GM03348 (cell line): ENCODE measurements at places on chromosomes 16 and 17.

GRCh38 chr16:75996491-75996890 lies 270.2 kb upstream of the CPHXL start:
- DNase-seq: no peak

DNA sequence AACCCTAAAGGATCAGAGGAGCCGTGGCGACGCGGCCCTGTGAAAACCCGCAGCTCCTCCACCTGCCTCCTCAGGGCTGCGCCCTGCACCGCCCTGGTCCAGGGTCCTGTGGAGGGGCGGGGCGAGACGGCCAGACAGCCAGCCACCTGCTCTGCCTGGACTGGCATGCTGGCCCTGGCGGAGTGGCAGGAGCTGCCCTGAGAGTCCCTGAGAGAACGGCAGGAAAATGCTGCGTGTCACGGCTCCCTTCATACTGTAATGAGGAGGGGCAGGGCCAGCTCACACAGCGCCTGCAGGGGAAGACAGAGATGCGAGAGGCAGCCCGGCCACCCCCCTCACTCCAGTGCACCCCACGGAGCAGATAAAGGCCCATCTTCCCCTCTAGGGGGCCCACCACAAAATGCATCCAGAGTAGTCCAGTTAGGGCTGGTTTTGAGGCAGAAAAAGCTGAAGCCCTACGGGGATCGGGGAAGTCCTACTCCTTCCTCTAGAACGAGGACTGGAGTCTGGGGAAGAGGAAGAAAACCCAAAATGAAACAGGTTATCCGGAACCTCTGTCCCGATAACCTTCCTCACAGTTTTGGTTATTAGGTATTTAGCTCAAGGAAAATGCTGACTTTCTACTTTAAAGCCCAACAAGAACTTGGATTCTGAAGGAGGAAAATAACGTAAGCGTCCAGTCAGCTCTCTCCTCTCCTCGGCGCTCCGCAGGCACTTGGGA lies 97.6 kb upstream of the DNAH17 start:
- DNase-seq: no peak

- no peak for DNase-seq
These were observed 706 bp downstream of the SHISA6 start for GRCh38 chr17:11241611-11242226.

GRCh38 chr17:79315358-79316105 lies 240.9 kb downstream of the ENGASE start:
- no peak for DNase-seq

- DNase-seq: no peak
These were observed 14.7 kb upstream of the CTCF start for GRCh38 chr16:67547423-67548264.

GRCh38 chr16:19294156-19294649 lies 8.7 kb downstream of the CLEC19A start:
- DNase-seq: no peak

- DNase-seq: no peak
These were observed 638.2 kb upstream of the SOX9 start for GRCh38 chr17:71482625-71483024.

DNA sequence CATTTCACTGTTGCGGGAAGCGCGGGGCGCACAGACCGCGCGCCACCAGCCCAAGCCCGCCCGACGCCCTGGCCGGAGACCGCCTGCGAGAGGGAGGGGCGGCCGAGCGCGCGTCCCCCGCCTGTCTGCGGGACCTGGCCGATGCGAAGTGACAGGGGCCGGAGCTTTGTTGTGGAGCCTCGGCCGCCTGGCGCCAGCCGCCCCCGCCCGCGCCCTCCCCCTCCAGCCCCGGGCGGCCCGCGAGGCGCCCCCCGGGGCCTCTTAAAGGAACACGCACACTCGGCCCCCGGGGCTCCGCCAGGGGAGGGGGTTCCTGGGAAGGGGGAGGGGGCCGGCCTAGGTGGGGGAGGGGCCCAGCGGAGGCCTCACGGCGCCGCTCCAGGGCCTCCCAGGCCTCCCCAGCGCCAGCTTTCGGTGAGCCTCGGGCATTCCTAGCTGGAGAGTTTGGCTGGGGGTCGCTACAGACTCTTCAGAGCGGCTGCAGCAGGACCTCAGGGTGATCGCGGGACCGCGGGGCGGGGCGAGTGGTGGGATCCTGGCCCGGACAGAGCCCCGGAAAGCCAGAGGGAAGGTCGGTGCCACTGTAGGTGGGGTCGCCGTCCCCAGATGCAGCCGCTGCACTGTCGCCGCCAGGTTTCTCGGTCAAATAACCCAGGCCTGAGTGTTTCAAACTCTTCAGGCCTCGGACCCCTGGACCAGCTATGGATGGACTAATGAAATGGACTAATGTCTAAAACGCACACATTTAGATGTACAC lies 2.4 kb upstream of the TBX2 start:
- DNase-seq: no peak

DNA sequence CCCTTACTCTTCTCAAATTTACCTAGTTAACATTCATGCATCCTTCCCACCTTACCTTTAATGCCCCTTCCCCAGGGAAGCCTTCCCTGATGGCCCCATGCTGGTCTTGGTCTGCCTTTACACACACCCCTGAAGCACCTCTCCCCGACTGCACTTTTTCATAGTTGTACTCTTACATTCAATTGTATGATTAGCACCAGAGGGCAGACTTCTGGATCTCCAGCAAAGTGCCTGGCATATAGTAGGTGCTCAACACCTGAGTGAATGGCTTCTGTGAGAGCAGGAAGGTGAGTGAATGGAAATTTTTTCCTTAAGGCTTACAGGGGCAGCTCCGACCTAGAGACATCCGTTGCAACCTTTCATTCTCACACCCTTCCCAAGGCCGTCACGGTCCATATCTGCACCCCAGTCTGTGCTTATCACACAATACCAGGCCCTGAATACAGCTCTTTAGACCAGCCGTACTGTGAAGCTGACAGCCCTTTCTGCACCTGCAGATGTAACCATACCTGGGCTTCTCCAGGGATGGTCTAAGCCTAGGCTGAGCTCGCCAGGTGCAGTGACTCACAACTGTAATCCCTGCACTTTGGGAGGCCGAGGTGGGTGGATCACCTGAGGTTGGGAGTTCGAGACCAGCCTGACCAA lies 4.4 kb downstream of the PGAP3 start:
- no peak for DNase-seq

- no peak for DNase-seq
These were observed 3.7 kb downstream of the ZG16B start for GRCh38 chr16:2833776-2834175.

- peak; percentile 51 for DNase-seq
These were observed 23.7 kb downstream of the HELZ start for GRCh38 chr17:67221062-67221998.

- DNase-seq: peak; percentile 65
These were observed 43.7 kb upstream of the TNRC6A start for GRCh38 chr16:24685539-24686432.

DNA sequence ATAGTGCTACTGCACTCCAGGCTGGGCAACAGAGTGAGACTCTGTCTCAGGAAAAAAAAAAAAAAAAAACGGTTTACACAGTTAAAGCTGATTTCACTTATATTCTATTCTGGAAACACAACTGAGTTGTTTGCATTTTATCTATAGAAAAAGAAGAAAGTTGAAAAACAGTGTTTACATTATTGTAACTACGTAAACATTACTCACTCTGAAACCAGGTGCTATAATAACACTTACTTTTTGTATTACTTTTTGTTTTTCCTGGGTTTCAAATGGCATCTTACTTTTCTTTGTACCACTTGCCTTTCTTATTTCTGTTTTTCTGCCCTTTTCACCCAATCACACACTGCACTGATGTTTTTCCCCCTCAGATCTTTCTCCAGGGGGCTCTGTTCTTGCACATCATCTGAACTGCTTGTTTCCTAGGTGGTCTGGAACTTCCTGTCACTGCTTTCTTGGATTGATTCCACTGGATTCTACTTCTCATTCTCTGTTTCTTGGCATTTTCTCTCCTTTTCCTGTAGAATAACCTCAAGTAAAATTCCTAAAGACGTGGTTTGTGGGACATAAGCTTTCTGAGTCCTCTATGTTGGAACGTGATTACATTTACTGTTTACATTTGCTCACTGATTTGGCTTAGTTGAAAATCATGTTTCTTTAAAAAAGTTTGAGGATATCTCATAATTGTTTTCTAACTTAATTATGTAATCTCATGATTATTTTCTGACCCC lies 142.1 kb downstream of the HS3ST3B1 start:
- no peak for DNase-seq

GRCh38 chr17:53227514-53227913 lies 595.2 kb upstream of the KIF2B start:
- no peak for DNase-seq

DNA sequence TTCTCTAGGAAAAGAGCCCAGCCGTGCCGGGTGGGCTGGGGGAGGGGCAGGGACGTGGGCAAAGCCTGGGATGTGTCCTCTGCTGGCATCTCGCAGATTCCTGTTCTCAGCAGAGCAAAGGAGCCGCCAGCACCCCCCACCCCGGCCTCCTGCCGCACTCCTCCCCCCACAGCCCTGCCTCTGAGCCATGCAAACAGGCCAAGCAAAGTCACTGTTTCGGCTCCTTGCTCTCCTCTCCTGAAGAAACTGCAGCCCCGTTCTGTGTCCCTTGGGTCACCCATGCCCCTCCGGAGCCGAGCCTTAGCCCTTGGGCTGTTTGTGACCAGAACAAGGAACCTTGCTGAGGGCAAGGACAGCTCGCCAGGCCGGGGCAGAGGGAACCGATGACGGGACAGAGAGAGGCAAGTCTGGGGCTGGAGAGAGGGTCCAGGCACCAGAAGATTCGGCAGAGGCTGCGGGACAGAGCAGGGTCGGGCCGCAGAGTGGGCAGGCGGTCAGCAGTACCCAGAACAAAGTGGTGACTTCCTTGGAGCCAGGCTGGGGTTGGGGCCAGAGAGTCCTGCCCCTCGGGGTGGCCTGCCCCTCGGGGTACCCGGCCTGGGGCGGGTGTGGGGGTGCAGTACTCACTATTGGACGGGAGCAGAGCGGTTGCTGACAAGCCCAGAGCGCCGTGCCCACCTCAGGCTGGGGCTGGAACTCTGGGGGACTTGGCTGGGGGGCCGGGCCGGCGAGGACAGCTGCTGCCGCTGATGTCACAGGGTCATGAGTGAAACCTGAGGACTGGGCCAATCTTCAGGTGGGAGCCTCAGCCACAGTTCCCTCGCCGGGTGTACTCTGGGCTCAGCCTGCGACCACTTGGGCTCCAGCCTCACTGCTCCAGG lies 9.2 kb upstream of the PRR29 start:
- no peak for DNase-seq

DNA sequence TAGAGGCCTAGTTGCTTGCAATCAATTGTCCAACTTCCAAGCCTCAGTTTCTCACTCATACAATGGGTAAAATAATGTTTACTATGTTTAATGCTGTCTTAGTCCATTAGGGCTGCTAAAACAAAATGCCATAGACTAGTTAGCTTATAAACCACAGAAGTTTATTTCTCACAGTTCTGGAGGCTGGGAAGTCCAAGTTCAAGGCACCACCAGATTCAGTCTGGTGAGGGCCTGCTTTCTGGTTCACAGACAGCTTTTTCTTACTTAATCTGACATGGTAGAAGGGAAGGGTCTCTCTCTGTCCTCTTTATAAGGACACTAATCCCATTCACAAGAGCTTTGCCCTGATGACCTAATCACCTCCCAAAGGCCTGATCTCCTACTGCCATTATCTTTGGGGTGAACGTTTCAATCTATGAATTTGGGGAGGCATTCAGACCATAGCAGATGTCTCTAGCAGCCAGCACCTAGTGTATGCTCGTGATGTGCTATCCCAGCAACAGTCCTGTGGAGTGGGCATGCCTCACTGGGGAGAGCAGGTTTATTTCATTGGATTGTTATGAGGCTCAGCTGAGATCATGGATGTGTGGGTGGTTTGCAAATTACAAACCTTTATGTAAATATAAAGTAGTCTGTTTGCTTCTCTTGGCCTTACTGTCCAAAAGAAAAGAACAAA lies 25.2 kb downstream of the YPEL2 start:
- no peak for DNase-seq

- DNase-seq: no peak
These were observed 469.9 kb downstream of the HS3ST4 start for GRCh38 chr16:26161461-26162180.

- no peak for DNase-seq
These were observed 66.1 kb downstream of the AXIN2 start for GRCh38 chr17:65495122-65496055.

DNA sequence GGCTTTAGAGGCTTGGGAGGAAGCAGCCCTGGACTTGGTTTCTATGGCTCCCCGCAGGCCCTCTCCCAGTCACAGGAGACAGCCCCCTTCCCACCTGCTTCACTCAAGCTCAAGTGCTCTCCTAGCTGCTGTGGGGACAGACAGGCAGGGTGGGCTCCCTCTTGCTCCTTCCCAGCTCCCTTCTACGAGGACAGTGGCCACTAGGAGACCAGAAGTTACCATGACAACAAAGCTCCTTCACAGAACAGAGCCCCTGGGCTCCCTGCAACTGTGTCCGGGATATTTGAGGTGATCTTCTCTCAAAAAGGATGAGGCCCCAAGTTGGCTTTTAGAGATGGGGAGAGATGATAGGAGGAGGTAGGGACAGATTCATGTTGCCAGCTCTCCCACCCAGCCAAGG lies 116.3 kb downstream of the AMFR start:
- DNase-seq: no peak

DNA sequence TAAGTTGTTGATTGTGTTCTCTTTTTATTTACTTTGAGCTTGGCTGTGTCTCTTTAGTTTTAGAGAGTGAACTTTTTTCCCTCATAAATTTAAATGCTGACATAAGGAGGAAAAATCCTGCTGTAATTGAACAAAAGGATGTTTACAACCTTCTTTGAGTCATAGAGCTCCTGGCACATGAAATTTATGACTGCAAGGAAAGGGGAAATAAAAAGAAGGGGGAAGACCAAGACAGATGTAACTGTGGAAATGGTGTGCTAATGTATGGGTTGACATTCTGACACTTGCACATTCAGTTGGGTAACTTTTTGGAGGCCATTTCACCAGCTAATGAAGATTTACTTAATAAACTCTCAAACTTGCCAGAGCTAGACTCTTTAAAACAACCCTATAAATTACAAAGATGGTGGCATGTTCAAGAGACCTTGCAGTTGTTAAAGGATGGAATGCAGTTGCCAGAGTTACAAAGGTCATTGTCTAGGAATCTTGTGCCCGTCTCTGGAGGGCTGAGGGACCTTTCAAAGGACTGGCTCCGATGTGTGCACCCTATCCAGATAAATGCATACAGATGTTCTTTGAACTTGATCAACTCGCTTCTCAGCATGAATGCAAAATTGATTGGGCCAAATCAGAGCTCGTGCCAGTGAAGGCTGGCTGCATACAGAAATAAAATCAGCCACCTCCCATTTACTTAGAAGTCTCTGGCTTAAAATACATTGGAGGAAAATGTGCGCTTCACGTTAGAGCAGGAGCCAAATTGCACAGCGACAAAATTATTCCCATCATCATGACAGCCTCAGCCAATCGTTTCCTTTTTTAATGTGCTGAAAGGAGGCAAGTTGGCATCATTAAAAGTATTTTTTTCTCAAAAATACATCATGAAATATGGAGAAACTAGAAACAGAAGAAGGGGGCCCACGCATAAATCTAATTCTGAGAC lies 289.0 kb upstream of the XYLT1 start:
- DNase-seq: no peak

DNA sequence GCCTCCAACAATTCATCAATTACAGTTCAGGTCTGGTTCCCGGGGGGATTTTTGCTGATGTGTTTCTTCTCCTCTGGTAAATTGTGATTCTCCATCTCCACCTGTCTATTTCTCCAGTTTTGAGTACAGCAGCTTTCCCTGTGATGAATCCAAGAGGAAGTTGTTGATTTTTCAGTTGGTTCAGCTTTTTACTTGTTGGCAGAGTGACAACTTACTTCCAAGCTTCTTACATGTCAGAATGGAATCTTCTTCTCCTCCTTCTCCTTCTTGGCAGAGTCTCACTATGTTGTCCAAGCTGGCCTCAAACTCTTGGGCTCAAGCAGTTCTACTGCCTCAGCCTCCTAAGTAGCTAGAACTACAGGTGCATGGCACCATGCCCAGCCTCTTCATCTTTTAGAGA lies 33.4 kb upstream of the TMEM92 start:
- DNase-seq: peak; percentile 49

- DNase-seq: no peak
These were observed 22.7 kb downstream of the USP22 start for GRCh38 chr17:21019976-21020586.
